ENCODE measurements at places on chromosomes 16 and 17.

- DNase-seq = no peak
Observed at GRCh38 chr16:82082543-82083244, 47.6 kb downstream of the HSD17B2 start.

DNA sequence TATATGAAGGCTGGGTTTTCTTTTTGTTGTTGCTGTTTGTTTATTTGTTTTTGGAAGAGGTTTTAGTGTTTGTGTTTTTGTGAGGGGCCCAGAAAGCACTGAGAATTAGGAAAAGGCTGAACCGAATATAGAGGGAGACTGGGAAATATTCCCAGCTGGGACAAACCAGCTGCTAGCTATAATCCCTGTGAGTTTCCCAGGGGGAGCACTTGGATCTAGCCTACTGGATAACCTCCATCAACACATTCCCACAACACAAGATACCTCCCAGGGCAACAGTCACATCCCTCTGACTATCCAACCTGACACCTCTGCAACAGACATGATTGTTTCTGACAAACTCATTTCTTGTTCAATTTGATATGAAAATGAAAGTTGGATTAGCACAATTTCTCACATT, 16.7 kb downstream of the CDH11 start:
- DNase-seq = no peak

DNA sequence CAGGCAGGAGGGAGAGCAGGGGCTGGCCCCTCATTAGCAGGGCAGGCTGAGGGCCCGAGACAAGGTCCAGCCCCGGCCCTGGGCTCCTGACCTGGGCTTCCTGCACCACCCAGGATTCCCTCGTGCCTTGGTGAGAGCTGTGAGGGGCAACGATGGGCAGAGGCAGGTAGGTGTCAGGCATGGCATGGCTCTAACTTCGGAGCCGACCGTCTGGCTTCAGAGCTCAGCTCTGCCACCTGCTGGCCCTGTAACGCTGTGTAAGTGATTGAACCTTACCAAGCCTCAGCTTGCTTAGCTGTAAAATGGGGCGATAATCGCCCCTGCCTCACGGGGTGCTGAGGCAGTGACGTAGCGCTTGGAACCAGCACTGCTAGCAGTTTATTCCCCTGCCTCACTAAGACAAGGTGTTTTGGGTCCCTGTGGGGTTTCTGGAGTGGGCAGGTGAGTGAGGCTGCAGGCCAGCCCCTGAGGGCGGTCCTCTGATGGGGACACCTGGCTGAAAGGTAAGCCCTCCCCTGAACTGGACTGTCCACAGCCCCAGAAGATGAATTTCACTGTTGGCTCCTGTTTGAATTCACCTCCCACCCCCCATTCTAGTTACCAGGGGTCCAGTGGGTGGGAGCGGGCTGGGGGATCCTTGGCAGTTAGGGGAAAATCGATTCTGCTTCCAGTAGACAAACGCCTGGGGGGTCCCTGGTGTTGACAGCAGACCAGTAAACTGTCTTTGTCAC, 184.8 kb upstream of the GSE1 start:
- DNase-seq = no peak

DNA sequence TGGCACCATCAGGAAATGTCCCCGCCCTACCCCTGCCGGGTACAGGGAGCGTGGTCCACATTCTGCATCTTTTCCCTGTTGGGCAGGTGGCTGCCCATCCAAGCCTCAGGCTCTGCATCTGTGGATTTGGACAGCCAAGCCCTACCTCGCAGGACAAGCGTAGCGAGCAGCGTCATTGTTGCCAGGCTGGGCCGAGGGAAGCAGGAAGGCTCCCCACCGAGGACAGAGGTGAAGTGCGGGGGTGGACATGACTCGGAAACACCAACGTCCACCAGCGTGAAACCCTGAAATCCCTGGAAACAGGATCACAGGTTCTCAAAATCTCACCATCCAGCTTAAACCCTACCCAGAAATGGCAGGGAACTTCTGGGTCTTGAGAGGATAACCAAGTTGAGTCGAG, 73.6 kb downstream of the SOCS1 start:
- DNase-seq = no peak

DNA sequence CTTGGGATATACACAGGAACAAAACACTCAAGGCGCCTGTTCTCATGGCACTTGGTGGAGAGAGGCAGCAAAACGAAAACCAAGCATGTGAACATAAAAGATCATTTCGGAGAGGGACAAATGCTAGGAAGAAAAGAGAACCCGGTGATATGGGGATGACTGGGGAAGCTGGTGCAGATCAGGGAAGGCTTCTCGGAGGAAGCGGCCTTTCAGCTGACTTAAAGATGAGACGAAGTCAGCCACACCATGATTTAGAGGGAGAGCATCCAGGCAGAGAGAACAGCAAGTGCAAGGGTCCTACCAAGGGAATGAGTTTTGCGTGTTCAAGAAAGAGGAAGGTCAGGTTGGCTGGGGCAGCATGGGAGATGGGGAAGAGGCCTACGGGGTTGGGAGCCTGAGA, 250.9 kb downstream of the KATNIP start:
- no peak for DNase-seq

DNA sequence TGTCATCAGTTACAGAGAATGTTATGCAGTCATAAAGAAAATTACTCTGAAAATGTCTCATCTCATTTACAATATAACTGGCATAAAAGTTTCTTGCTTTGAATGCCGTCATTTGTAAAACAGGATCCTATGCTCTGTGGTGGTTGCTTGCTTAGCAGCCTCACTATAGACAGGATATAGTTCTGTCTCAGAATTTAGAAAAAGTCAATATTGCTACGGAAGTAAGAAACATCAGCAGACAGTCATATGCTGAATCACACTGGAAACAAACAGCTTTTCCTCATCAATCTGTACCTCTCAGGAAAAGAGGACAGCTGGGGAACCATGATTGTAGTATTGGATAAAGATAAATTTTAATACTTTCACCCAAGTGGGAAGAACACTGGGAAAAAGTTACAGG, 105.5 kb downstream of the MYO1D start:
- DNase-seq = no peak

DNA sequence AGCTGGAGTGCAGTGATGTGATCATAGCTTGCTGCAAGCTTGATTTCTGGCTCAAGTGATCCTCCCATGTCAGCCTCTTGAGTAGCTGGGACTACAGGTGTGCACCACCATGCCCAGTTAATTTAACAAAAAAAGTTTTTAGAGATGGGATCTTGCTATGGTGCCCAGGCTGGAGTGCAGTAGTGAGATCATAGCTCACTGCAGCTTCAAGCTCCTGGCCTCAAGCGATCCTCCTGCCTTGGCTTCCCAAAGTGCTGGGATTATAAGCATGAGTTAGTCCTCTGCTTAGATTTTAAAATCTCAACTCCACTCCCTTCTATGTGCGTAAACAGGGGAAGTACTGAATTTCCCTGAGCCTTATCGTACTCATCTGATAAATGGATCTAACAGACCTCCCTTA, 6.3 kb downstream of the RABEP2 start:
- no peak for DNase-seq

DNA sequence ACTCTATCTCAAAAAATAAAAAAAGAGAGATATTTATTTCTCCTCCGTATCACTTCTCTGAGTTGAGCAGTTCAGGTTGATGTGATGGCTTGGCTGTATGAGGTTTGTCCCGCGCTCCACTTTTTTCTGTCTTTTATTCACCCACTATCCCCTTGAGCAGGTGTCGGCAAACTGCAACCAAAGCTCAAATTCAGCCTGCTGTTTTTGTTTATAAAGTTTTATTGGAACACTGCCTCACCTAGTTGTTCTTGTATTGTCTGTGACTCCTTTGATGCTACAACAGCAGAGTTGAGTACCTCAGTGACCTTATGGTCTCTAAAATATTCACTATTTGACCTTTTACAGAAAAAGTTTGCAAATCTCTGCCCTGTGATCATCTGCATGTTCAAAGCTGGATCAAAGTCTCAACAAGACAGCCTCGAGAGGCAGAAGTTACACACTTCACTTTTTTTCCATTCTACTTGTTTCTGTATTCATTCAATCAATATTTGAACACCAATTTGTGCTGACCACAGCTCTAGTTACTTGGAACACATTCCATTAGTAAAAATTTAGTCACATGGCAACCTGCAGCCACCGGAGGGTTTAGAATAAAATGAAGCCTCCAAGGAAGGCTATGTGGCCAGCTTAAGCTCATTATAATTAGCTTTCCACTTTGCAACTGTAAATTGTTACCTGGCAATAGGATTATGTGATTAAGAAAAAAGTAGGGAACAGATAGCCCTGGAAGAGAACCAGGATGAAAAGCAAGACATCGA, 945.8 kb downstream of the KCNJ2 start:
- no peak for DNase-seq

GRCh38 chr16:35252356-35252936, 1793.0 kb downstream of the TP53TG3F start:
- DNase-seq = no peak

- no peak for DNase-seq
Observed at GRCh38 chr17:2027528-2028233, 2.3 kb upstream of the DPH1 start.

GRCh38 chr17:62905233-62905632, 60.8 kb upstream of the TANC2 start:
- DNase-seq = no peak

GRCh38 chr17:10435096-10435495, 13.3 kb upstream of the MYH8 start:
- DNase-seq = no peak

- DNase-seq = no peak
Observed at GRCh38 chr16:20051147-20051546, 22.5 kb downstream of the GPR139 start.

- peak; percentile 70 for DNase-seq
Observed at GRCh38 chr17:75896415-75897159, at the start of gene TRIM65. Gene TRIM65, minus strand, starts transcription at chr17:75896951. Its CDS starts 14 bp downstream, at chr17:75896937.

DNA sequence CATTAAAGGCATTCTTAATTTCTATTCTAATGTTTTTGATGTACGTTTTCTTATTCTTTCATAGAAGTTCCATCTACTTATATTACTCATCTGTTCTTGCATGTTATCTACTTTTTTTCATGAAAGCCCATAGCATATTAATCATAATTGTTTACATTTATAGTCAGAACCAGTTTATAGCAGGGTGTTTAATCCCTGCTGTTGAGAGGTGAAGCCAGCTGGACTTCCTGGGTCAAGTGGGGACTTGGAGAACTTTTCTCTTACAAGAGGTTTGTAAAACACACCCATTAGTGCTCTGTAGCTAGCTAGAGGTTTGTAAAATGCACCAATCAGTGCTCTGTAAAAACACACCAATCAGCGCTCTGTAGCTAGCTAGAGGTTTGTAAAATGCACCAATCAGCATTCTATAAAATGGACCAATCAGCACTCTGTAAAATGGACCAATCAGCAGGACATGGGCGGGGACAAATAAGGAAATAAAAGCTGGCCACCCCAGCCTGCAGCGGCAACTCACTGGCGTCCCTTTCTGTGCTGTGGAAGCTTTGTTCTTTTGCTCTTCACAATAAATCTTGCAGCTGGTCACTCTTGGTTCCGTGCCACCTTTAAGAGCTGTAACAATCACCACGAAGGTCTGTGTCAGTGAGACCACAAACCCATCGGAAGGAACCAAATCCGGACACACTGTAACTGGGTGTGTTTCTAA, 120.6 kb downstream of the TANC2 start:
- DNase-seq = no peak

DNA sequence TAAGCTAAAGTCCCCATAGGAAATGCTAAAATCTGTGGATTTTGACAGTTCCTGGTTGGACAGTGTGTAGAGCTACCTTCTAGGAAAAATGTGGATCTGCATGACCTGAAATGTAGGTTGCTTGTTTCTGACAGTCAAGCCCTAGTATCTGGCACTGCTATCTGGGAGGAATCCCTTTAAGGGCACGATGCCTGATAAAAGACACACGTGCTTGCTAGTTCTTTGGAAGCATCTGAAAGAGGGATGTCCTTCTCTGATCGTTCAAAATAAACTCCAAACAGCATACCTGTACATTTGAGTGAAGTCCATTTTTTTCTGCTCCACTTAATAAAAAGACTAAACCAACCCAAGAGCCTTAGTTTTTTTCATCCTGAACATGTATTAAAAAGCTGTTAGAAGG, 101.3 kb downstream of the CDK5R1 start:
- DNase-seq = no peak

DNA sequence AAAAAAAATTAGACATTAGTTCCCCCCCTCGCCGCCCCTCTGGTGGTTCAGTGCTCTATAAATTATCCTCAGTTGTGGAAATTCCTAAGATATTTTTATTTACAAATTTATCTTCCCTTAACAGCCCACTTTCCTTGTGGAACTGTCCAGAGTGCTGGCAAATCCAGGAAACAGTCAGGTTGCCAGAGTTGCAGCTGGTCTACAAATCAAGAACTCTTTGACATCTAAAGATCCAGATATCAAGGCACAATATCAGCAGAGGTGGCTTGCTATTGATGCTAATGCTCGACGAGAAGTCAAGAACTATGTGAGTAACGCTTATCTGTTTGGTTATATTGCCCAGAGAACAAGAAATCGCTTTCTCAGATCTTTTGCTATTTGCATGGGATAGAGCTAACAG, 2.9 kb downstream of the KPNB1 start:
- no peak for DNase-seq

GRCh38 chr16:4327386-4328045, 11.6 kb downstream of the GLIS2 start:
- no peak for DNase-seq

GRCh38 chr17:4162775-4163466, 19.9 kb downstream of the CYB5D2 start:
- DNase-seq = no peak

- no peak for DNase-seq
Observed at GRCh38 chr17:75755990-75756389, 9.0 kb downstream of the GALK1 start.

GRCh38 chr17:32006957-32007462, at the start of gene LRRC37B:
Gene LRRC37B, plus strand, starts transcription at chr17:32007383. Its CDS starts 14,010 bp downstream, at chr17:32021393.
- DNase-seq = peak; percentile 77

Measured in NCI-H2171 (cell line).